ENCODE measurements at places on chromosomes 3 and 15. TPM values are rescaled to one million over a fixed set of nuclear protein-coding genes. Genes with fewer than 3 reads are reported as not detected.

The CCDC39 gene
- not detected for total RNA-seq

The UNC45A gene
- total RNA-seq = 81.4 TPM

The MORC1 gene
- total RNA-seq = not detected

The ADGRG7 gene
- total RNA-seq = 26.5 TPM

The LRRN1 gene
- 1.4 TPM for total RNA-seq

The LARP6 gene
- total RNA-seq = not detected

The GRK7 gene
- total RNA-seq = not detected

The KLHL40 gene
- total RNA-seq = not detected

The TICRR gene
- total RNA-seq = 36.5 TPM

The GASK1A gene
- total RNA-seq = not detected

The GMPS gene
- 109 TPM for total RNA-seq

The RTP3 gene
- total RNA-seq = not detected

The PRR20G gene
- not detected for total RNA-seq

The MEIS2 gene
- total RNA-seq = not detected

The DNAH12 gene
- total RNA-seq = 0.05 TPM

The MAGI1 gene
- total RNA-seq = not detected

The SPATA12 gene
- not detected for total RNA-seq
